ENCODE measurements at places on chromosomes 4 and X.

GRCh38 chr4:155632310-155632840 is 34.3 kb upstream of the GUCY1A1 start:
- no peak for DNase-seq

DNA sequence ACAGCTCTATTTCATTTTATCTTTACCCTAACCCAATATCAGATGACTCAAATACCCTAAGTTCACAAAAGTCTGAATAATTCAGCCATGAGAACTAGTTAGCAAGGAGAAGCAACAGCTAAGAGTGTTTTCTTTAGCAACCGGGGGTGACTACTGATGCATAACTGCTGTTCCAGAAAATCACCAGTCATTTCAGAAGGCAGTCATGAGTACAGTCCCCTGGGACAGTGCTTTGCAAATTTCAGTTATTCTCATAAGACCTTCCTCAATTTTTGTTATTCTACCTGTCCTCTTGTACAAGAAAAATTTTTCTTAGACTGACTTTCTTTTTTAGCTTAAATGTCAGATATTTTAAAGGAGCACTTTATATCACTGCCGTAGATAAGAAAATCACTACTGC is 16.4 kb downstream of the BANK1 start:
- no peak for DNase-seq

DNA sequence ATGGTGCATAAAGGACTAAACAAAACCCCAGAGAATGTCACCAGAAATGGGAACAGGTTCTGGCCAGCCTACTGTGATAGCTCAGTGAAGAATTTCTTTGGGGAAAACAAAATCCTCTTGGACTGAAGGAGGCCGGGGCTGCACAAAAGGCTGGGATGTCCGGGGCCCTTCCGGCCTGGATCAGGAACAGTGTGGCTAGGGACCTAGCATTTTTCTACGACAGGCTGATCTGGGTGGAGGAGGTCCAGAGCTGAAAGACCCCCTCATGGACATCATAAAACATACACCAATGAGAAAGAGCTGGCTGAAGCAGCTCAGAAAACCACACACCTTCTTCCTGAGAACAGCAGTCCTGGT is 94.7 kb downstream of the BCOR start:
- DNase-seq: no peak

- DNase-seq: no peak
Measured at GRCh38 chrX:117610806-117611205, 505.8 kb downstream of the KLHL13 start.

DNA sequence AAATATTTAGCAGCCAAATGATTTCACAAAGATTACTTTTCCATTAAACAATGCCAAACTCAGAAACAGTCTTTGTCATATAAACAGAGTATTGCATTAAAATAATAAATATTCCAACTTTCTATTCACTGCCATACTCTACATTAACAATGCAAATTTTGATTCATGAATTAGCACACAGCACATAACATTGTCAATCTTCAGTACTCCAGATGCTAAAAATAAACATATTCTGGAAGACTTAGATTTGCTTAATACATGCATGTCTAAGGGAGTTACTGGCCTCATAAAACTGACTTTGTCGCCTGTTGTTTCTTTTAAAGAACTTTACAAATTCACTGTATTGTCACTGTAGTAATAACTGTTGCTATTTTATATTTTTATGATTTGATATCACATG is 131.6 kb downstream of the TMEM144 start:
- no peak for DNase-seq

GRCh38 chrX:39898147-39898546 is 199.6 kb downstream of the BCOR start:
- no peak for DNase-seq

- DNase-seq: no peak
Measured at GRCh38 chrX:153773218-153773611, 7.6 kb upstream of the SRPK3 start.

DNA sequence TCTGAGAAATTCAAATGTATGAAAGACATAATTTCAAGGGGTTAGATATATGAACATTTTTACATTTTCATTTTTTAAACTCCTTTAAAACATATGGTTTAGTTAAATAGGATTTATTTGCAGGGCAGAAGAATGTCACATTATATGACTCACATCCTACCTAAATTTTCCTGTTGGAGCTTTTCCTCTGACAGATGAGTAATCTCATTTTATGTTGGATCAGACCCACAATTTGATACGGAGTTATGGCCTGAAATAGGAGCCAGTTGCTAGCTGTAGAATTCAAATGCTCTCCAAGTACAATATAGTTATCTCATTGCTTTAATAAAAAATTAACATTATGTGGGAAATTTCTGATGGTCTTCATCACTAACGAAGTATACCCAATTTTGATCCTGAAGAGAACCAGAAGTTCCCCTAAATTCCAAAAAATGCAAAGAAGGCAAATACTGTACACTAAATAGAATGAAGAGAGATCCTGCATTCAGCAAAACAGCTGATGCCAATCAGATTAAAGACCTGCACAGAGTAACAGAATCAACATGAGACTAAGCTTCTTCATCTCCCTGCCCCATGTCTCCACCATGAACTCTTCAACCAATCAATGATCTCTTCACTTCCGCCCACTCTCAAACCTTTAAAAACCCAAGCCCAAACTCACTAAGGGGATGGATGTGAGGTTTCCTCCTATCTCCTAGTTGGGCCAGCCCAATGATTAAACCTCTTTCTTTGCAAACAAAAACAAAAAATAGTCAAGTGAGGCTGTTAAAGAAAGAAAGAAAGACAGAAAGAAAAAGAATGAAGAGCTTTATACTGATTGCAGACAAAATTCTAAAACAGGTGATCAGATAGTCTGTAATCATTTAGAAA is 10.9 kb upstream of the EXOSC9 start:
- DNase-seq: no peak

DNA sequence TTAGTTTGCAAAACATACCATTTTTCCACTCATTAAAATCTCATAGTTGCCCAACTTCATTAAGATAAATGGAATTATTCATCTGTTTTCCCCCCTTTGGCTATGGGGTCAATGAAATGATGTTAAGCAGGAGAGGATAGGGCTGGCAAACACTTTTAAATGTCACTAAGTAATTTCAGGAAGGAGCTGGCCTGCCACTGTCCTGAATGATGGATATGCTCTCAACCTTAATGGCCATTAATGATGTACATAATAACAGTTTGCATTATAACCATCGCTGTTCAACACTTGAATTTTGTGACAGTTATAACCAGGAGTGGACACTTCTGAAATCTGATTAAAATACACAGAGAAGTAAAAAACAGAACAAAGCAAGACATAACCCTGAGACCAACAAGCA is 77.2 kb downstream of the C4orf51 start:
- no peak for DNase-seq

- no peak for DNase-seq
Measured at GRCh38 chr4:2806390-2807355, 13.8 kb downstream of the SH3BP2 start.

DNA sequence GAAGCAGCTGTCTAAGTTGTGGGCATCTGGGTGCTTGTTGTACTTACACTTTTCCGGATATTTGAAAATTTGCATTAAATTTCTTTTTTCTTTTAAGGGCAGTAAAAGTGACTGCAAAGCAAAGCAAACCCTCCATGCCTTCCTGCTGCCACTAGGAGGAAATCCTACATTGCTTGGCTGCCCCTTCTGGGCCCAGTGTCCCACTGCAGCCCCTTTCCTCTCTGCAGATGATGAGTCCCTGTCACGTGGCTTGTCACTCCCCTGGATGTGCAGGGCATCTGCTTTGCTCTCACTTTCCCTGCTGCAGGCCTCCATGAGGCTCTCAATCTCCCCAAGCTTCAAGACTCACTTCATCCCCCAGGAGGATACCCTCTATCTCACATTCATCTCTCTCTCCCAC is 12.7 kb downstream of the TSR2 start:
- DNase-seq: no peak

DNA sequence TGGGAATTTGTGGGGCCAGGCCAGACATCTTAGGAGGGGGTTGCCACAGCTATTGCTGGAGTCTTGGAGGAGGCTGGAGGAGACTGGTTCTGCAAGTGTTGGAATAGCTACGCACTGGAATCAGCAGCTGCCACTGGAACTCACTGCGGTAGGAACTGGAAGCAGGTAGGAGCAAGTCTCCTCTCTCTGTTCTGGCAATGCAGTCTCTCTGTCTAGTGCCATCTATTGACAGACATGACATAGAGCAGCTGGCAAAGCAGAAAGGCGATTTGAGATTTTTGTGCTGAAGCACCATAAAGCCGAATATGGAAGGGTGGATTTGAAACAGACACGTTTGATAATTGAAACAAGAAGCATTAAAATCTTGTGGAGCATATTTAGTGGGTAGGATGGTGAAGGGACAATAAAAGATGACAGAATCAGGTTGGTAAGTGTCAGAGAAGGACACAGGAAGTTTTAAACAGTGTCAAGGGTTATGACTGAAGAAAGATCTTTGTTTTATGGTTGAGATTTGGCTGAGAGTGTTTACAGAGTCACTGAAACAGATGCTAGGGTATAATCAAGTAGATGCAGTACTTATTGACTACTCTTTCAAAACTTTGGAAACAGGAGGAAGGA is 23.5 kb upstream of the SYNPO2 start:
- no peak for DNase-seq

DNA sequence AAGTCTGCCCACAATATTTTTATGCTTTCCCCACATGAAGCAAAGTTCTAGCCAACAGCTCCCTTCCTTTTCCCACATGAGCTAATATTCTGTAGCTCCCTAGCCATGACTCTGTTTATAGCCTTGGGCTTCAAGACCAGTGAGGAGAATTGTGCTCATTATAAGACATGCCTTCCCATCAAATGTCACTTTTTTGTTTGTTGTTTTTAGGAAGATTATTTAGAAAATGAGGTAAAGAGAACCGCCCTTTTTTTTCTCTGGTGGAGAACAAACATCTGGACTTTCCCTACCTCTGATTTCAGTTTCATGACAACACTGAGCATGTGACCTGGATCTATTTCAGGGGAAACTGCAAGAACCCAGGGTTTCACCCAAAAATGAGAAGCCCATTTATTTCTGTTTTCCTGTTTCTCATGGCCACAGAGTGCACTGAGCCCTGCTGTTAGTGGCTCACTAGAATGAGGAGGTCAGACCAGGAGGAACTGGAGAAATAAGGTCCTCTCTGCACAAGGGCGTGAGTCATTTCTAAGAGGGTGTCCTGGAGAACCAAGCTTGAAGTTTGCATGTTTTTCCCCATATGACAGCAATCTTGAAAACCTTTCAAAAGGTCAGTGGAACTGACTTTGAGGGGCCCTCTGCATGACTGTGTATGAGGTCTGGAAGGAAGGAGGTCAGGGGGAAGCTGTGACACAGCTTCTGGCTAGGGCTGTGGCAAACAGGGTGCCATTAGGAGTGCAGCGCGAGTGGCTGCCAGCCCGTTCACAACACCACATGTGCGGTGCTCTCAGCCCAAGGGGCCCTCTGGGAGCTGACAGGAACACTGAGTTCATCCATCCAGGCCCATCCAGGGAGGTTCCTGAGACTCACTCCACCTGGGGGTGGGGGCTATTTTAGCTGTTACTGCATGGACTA is 55.2 kb downstream of the CHST7 start:
- no peak for DNase-seq

DNA sequence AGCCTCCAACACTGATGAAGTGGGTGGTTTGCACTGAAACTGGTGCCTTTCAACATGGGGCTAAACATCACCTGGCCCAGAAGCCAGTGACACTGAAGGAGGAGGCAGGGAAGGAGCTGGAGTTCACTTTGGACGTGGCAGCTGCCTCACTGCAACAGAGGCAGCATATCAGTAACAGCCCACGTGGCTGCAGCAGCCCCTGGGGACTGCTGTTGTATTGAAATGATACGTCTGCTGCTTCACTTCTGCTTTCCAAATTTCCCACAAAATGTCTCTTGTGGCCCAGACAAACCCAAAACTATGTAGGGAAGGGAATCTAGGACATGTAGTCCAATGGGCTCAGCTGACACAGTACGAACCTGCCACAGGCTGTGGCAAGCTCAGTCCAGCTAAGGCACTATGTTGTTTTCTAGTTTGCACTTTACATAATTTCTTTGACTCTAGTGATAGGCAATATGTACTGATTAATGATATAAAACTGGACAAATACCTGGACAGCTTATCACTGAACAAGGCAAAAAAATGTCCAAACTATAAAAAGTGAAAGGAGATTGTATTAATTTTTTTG is 84.7 kb upstream of the RAPGEF2 start:
- no peak for DNase-seq

GRCh38 chrX:38718311-38718710 is 82.9 kb upstream of the MID1IP1 start:
- no peak for DNase-seq

GRCh38 chrX:12319003-12319519 is 180.8 kb downstream of the FRMPD4 start:
- no peak for DNase-seq

DNA sequence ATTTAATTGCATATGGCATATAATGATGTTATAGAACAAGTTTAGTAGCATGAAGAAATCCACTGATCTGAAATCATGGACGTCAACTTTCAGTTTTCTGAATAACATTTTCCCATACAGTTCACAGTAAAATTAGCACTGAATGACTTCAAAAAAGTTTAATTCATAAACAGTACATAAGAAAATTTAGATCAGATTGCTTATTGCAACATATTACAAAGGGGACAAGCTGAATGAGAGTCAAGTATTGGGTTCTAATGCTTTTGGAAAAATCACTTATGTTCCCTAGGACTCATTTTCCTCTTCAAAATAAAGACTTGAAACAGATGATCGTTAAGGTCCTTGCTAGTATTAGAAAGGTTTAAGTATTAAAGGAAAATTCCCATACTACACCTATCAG is 898.3 kb upstream of the INTU start:
- no peak for DNase-seq

- DNase-seq: no peak
Measured at GRCh38 chrX:22538580-22538979, 265.9 kb downstream of the CBLL2 start.

All from stimulated activated CD8-positive, alpha-beta memory T cell treated with anti-CD3 and anti-CD28 coated beads, Interleukin-15, amount 100 ng/mL, for 48 hours (primary cell).